Ascending aorta (tissue), 2 donors: ENCODE measurements at places on chromosomes 2 and 18. TPM values are rescaled to one million over a fixed set of nuclear protein-coding genes. Genes with fewer than 3 reads are reported as not detected.

RIT2 gene
- total RNA-seq, result not detected

GPC1 gene
- total RNA-seq, result 123 TPM

DCDC2C gene
- total RNA-seq, result 2.4 TPM

GRCh38 chr2:134407154-134407890, 153.4 kb downstream of the MGAT5 start:
- H3K27ac ChIP-seq, result no peak overlapping the region
- H3K4me1 ChIP-seq, result peaks cover 14% of the 10 kb centered on the region
- H3K4me3 ChIP-seq, result no peak overlapping the region
- H3K36me3 ChIP-seq, result no peaks in the 10 kb centered on the region
- no peaks in the 10 kb centered on the region for H3K27me3 ChIP-seq
- DNase-seq, result no peak

DNA sequence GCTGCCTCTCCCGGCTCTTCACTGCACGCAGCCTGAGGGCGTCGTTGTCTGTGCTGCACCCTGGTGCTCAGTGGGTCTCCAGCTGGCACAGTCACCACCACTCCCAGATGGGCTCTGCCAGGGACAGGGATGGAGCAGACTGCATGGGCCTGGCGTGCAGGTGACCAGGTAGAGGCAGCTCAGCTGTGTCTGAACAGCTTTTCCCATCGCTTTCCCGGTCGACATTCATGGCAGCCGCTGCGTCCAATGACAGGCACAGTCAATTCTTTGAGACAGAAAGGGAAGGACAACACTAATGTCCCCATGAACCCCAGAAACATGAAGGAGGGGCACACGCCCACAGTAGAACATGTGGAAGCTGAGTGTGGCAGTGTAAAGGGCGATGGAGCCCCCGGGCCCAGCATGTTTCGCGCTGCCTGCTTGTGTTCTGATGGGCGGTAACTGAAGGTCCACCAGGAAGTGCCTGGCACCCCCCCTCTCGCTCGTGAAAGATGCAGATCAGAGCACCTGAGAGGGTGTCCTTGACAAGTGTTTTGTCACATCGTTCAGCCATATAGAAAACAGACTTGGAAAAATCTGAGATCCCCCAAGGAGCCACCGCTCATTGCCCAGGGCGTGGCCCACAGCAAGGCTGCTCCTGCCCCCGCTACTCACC, 122.4 kb downstream of the NFATC1 start:
- H3K4me3 ChIP-seq, result no peak overlapping the region
- no peak overlapping the region for H3K27ac ChIP-seq
- H3K4me1 ChIP-seq, result no peaks in the 10 kb centered on the region
- H3K36me3 ChIP-seq, result peaks cover 2% of the 10 kb centered on the region
- H3K27me3 ChIP-seq, result no peaks in the 10 kb centered on the region

- DNase-seq, result no peak
- H3K27me3 ChIP-seq, result no peaks in the 10 kb centered on the region
- no peaks in the 10 kb centered on the region for H3K36me3 ChIP-seq
- H3K27ac ChIP-seq, result no peak overlapping the region
- no peak overlapping the region for H3K4me3 ChIP-seq
These were observed 6.3 kb upstream of the DRC1 start for GRCh38 chr2:26395394-26395793.

GRCh38 chr2:188519136-188519535, 227.5 kb downstream of the GULP1 start:
- no peak for DNase-seq
- no peak overlapping the region for H3K27ac ChIP-seq
- H3K4me3 ChIP-seq, result no peak overlapping the region
- H3K36me3 ChIP-seq, result no peaks in the 10 kb centered on the region
- no peaks in the 10 kb centered on the region for H3K27me3 ChIP-seq

DNA sequence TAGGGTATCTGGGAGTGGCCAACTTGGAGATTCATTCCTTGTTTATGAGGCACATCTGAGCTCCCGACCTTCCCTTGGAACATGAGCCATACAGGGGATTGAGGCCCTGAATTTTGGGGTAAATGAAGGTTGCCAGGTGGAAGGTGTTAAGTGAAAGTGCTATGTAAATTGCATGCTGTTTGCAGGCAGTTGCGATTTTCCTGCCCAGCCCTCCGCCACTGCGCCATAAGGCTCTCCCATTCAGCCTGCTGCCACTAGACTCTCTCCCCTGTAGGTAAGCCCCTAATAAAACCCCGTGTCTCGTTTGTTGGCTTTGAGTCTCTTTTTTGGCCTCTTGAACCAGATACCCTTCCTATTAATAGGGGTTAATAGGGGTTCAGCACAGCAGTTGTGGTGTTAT, 33.8 kb downstream of the PCARE start:
- H3K4me1 ChIP-seq, result no peaks in the 10 kb centered on the region
- no peak overlapping the region for H3K27ac ChIP-seq
- no peak overlapping the region for H3K4me3 ChIP-seq
- no peaks in the 10 kb centered on the region for H3K27me3 ChIP-seq

DNA sequence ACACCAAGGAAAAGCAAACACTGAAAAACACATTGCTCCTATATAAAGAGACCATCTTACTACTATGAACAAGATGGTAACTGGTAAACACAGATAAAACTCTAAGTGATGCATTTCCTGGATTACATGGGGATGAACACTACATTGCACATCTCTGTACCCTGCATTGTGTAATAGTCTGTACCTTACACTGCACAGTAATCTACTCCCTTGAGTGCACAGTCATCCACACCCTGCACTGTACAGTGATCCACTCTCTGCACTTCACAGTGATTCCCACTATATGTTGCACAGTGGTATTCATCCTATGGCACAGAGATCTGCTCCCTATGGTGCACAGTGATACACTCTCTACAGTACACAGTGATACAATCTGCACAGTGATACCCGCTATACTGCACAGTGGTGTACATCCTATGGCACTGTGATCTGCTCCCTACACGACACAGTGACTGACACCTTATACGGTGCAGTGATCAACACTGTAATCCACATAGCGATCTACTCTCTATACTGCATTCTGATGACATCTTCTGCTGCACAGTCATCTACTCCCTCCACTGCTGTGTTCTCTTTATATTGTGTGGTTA, 462.2 kb upstream of the RGPD4 start:
- H3K4me1 ChIP-seq, result no peaks in the 10 kb centered on the region
- H3K27me3 ChIP-seq, result no peaks in the 10 kb centered on the region
- no peak for DNase-seq
- no peak overlapping the region for H3K4me3 ChIP-seq
- H3K36me3 ChIP-seq, result no peaks in the 10 kb centered on the region

DNA sequence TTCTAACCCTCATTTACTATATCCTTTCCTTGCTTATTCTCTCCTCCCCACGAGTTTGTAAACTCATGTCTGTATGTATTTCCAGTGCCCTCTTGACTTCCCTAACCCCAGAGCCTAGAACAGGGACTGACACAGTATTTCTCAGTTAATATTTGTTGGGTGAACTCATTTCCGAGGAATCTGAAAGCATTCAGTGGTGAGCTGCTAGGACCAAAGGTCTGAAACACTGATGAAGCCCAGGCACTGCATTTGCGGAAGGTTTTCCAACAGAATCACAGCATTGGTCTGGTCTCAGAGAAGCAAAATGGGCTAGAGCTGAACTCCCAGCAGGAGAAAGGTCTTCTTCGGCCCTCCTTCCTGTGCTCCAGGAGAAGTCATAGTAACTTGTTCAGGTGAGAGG, 56.8 kb downstream of the SOX11 start:
- no peaks in the 10 kb centered on the region for H3K27me3 ChIP-seq
- no peaks in the 10 kb centered on the region for H3K36me3 ChIP-seq
- H3K4me3 ChIP-seq, result no peak overlapping the region
- no peak overlapping the region for H3K27ac ChIP-seq

DNA sequence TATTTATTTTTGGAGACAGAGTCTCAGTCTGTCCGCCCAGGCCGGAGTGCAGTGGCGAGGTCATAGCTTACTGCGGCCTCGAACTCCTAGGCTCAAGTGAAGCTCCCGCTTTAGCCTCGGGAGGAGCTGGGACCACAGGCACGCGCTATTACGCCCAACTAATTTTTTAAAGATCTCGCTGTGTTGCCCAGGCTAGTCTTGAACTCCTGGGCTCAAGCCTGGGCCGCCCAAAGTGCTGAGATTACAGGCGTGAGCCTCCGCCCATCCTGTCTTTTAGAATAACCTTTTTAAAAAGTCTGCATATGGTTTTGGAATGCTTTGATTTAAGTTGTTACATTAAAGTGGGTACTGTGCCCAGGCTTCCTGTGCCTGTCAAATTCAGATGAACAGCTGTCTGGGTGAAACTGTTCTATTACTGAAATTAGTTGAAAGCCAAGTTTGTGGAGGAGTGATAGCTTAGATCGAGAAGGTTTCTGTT, 944 bp downstream of the RAB3GAP1 start:
- H3K4me3 ChIP-seq, result peak overlapping the region; percentile 75
- no peaks in the 10 kb centered on the region for H3K27me3 ChIP-seq
- H3K4me1 ChIP-seq, result peaks cover 5% of the 10 kb centered on the region
- no peak for DNase-seq
- no peaks in the 10 kb centered on the region for H3K36me3 ChIP-seq
